ENCODE measurements at places on chromosomes 5 and 9. TPM values are rescaled to one million over a fixed set of nuclear protein-coding genes. Genes with fewer than 3 reads are reported as not detected.

Gene CDK7
- 62.7 TPM for total RNA-seq

Gene PRLR
- 1.9 TPM for total RNA-seq

Gene SPATA6L
- 1.8 TPM for total RNA-seq

Gene MUSK
- total RNA-seq = not detected

Gene DRD1
- not detected for total RNA-seq

Gene HSPB3
- total RNA-seq = not detected

Gene SCGB3A1
- total RNA-seq = 0.39 TPM

Gene CYSRT1
- total RNA-seq = 2.9 TPM

Gene NME5
- 0.74 TPM for total RNA-seq

Gene COL5A1
- total RNA-seq = 16.4 TPM

Gene INSL4
- total RNA-seq = not detected

Gene PCDHB5
- 8.5 TPM for total RNA-seq

Gene CAMK2A
- total RNA-seq = 0.14 TPM

Gene CDH9
- total RNA-seq = 0.21 TPM

GRCh38 chr5:132487095-132487428 is 3.5 kb downstream of the IRF1 start:
- no peak for DNase-seq

GRCh38 chr5:170108266-170108785 is 2.6 kb downstream of the FOXI1 start:
- DNase-seq = no peak

DNA sequence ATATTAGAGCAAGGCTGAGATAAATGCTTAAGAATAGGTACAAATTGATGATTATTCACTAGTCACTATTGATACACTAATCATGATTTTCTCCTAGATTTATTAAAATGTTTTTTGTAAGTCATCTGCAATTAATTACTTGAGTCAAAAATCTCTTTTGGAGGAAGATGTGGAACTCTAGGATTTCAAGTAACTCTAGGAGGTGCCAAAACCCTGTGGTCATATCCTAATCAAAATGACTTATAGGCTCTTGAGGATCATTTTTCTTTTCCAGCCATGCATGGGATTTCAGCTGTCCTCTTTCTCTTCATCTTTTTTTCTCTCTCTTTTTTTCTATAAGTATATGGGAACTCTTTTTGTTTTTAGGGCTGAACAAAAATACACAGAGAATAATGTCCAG is 141.8 kb upstream of the CD180 start:
- DNase-seq = no peak

- DNase-seq = no peak
These were observed 3.7 kb downstream of the NPR3 start for GRCh38 chr5:32714836-32715235.

GRCh38 chr5:132470010-132470392 is 20.6 kb downstream of the IRF1 start:
- no peak for DNase-seq

DNA sequence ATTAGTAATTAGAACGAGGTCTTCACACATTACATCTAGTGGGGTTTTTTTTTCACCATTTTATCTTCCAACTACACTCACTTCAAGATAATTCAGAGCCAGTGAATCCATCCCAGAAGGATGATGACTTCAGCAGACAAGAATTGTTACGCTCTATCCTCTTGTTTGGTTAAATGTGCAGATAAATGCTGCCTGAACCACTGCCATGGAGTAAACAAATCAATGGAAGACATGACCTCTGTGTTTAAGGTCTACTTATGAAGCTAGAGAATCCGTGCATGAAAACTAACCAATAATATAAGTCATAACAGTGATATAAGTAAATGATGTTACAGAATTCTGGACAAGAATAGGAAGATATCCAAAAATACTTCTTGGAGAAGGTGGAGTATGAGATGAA is 602.6 kb downstream of the TLR4 start:
- DNase-seq = no peak

DNA sequence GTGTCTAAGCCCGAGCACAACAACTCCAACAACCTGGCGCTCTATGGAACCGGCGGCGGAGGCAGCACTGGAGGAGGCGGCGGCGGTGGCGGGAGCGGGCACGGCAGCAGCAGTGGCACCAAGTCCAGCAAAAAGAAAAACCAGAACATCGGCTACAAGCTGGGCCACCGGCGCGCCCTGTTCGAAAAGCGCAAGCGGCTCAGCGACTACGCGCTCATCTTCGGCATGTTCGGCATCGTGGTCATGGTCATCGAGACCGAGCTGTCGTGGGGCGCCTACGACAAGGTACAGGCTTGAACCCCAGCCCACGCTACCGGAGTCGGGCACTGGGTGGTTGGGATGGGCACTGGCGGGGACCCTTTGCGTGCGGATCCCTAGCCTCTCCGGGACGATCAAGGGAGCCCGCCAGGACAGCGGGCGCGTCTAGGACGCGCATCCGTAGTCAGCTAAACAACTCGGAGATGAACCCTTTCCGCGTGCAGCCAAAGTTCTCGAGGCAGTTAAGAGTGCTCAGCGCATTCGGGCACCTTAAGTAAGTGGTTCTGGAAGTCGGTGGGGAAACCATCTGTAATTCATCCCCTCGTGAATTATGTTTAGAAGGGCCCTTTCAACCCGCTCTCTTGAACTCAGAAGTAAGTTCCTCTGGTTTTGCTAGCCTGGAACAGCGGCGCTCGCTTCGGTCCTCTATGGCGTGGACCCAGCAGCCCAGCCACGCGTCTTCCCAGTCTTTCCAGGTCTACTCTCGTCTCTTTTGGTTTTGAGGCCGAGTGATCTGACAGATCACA is 1.3 kb downstream of the KCNN2 start:
- DNase-seq = no peak

DNA sequence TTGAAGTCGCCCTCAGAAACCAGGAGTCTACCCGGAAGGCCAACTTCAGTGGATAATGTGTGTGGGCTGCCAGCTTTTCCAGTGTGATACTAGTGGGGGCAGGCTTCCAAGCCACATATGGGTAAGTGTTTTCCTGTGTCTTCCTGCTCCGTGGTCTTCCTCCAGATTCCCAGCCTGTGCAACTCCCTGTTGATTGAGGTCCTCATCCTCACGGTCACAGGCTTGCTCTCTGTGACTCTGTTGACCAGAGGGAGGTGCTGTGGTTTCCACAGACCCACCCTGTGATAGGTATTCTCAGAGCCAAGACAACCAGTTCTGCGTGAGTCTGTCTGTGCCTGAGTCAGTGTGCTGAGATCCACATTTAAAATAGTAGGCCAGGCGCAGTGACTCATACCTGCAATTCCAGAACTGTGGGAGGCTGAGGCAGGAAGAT is 388.0 kb upstream of the IRX2 start:
- DNase-seq = no peak

- no peak for DNase-seq
These were observed 228.6 kb downstream of the SLF1 start for GRCh38 chr5:94847019-94847418.

GRCh38 chr9:128051932-128052709 is 15.0 kb downstream of the NAIF1 start:
- no peak for DNase-seq

DNA sequence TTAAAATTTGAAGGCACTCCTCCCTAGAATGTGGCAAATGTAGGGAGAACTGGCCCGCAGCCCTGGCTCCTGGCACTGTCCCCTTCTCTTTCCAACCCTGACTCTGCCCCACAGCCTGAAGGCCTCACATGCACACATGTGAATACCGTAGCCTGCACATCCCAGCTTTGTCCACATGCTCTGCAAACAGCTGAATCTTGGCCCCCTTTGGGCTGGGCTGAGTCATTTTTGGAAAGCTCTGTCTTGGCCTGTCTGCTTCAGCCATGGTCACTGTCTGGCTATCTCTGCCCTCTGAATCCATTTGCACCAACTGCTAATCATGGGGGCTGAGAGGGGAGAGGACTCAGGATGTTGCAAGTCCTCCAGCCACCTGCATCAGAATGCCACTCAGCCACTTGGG is 22.1 kb upstream of the GALNT10 start:
- DNase-seq = no peak

DNA sequence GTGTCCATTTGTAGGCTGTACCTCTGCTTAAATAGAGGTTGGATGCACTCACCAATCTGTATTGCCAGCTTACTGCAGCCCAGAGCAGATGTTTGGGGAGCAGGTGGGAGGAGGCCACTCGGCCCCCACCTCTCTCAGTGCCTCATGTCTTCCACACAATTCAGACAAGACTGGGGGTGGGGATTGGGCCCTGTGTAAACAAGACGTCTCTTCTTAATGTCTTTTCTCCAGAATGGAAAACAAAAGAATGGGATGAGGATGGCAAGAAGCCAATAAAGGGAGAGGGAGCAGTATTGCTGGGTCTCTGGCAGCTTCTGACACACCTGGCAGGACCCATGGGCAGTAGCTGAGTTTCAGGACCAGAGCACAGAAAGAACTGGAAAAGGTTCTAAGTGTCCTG is 64.9 kb downstream of the SIL1 start:
- no peak for DNase-seq

GRCh38 chr5:168680395-168680794 is 101.2 kb upstream of the PANK3 start:
- DNase-seq = no peak

- no peak for DNase-seq
These were observed 149.1 kb downstream of the NXNL2 start for GRCh38 chr9:88684046-88684445.

GRCh38 chr5:24732184-24732583 is 87.4 kb upstream of the CDH10 start:
- DNase-seq = no peak

GRCh38 chr9:89005323-89005722 is 14.1 kb downstream of the S1PR3 start:
- DNase-seq = no peak

- no peak for DNase-seq
These were observed 101.4 kb upstream of the SLC44A1 start for GRCh38 chr9:105143136-105143430.

DNA sequence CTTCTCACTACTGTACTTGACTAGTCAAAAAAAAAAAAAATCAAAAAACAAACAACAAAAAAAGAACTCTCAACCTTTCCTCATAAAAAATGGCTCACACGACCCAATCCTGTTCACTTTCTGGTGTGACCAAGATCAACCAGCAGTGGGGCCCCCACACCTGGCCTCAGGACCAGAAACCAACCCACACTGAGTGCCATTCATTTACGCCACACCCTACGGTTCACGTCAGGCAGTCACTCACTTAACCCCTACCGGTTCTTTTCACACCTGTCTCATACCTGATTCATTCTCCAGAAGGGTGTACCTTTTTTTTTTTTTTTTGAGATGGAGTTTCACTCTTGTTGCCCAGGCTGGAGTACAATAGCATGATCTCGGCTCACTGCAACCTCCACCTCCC is 5.7 kb downstream of the SUSD1 start:
- DNase-seq = no peak

GRCh38 chr9:71822456-71822855 is 54.1 kb upstream of the CEMIP2 start:
- DNase-seq = no peak

DNA sequence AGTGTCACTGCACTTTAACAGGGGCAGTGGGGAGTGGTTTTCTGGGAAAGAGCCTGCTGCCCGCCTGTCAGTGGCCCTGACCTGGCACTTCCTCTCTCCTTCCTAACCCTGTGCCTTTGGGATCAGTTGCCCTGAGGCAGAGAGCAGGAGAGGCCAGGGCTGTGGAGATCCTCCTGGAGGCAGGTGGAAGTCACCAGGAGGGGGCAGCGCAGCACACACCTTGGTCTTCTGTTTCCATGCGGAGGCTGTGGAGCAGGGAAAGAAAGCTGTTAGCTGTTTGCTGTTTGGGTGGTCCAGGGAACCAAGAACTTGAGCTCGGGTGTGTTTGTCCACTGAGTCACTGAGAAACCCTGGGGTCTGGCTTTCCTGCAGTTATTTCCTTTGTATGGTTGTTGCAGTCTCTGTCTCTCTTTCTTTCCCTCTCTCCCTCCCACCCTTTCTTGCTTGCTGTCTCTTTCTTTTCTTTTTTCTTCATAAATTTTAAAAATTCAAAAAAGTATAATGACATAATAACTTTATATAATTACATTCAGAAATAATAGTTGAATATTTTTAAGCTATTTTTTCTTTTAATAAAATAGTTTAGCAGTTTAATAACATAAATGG is 28.1 kb downstream of the NTRK2 start:
- DNase-seq = peak; percentile 92

- no peak for DNase-seq
These were observed 46.1 kb upstream of the ANKH start for GRCh38 chr5:14917719-14918118.

GRCh38 chr9:108511307-108511706 is 344.5 kb downstream of the ACTL7B start:
- no peak for DNase-seq

DNA sequence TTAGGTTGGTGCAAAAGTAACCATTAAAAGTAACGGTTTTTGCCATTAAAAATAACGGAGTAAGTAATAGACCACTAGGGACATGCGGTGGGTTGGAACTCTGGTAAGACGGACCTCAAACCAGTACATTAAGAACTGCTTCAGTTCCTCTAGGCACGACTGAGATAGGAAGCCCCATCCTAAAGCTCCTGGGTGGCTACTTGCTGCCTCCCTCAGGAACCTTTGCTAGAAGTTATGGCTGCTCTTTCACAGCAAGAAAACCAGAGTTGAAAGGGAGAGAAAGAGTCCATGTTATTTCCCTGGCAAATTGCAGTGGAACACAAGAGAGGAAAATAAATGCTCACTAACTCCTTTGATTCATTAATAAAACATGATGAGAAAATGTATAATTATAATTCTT is 47.6 kb downstream of the MCTP1 start:
- no peak for DNase-seq

DNA sequence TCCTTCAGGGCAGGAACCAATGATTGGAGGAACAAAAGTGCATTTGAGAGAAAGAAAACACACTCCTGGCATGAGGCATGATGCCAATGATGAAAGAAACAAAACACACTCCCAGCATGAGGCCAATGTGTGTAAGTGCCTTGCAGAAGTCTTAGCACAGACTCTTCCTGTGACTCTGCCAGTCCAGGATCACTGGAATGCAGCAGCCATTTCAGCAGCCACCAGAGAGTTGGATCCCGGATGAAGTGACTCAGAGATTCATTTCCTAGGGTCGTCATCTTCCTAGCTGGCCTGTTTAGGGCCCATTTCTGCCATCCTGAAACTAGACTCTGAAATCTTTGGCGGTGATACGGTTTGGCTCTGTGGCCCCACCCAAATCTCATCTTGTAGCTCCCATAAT is 212.5 kb downstream of the CFAP90 start:
- no peak for DNase-seq

DNA sequence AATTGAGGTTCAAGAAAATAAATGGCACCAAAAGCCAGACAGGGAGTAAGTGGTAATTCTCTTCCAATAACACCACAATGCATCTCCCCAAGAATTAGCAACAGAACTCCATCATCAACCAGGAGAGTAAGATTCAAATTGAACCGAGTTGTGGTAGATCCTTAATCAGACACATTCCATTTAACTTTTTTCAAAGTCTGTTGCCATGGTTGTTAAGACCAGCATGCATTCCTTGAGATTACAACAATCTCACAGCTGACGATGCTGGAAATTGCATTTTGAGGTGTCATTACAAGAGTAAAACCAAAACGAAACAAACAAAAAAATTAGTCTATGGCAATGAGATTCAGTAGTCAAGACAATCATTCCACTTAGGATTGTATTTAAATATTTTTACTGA is 78.9 kb upstream of the ZNF462 start:
- no peak for DNase-seq

GRCh38 chr9:76266649-76267283 is 127.5 kb downstream of the RFK start:
- no peak for DNase-seq

GRCh38 chr9:12874395-12874794 is 99.6 kb downstream of the LURAP1L start:
- DNase-seq = no peak

- DNase-seq = no peak
These were observed 55.3 kb downstream of the AHRR start for GRCh38 chr5:376799-377325.
